IPS-NIHi11 (cell line): ENCODE measurements at places on chromosomes 16 and 17.

- DNase-seq: peak; percentile 44
These were observed 158.2 kb downstream of the AIPL1 start for GRCh38 chr17:6276711-6277110.

DNA sequence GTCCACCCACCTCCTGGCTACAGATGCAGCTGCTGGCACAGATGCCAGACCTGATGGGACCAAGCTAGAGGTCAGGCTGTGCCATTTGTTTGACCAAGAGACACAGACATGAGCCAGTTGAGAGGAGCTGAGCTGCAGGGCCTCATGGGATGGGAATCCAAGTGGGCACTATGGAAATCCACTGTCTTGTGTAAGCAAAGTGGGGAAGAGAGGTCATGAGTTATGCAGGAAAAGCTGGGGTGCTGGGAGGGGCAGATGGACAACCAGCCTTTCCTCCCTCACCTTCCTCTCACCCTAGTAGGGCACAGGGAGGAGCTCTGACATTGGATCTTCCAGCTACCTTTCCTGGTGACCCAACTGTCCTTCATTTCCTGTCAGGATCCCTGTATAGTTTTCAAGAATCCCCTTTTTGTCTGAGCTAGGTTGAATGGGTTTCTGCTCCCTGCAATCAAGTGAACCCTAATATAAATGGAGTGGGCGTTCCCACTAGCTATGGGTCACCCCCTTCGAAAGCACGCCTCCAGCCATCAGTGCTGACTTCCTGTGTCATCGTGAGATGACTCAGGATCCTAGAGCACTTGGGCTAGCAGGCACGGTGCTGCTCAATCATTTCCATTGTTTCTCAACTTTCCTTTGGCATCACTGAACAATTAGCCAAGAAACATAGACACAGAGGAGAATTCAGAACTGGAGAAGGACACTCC, 13.6 kb downstream of the ATPAF2 start:
- no peak for DNase-seq

- DNase-seq: peak; percentile 12
These were observed 28.9 kb upstream of the FOXK2 start for GRCh38 chr17:82490512-82491195.

DNA sequence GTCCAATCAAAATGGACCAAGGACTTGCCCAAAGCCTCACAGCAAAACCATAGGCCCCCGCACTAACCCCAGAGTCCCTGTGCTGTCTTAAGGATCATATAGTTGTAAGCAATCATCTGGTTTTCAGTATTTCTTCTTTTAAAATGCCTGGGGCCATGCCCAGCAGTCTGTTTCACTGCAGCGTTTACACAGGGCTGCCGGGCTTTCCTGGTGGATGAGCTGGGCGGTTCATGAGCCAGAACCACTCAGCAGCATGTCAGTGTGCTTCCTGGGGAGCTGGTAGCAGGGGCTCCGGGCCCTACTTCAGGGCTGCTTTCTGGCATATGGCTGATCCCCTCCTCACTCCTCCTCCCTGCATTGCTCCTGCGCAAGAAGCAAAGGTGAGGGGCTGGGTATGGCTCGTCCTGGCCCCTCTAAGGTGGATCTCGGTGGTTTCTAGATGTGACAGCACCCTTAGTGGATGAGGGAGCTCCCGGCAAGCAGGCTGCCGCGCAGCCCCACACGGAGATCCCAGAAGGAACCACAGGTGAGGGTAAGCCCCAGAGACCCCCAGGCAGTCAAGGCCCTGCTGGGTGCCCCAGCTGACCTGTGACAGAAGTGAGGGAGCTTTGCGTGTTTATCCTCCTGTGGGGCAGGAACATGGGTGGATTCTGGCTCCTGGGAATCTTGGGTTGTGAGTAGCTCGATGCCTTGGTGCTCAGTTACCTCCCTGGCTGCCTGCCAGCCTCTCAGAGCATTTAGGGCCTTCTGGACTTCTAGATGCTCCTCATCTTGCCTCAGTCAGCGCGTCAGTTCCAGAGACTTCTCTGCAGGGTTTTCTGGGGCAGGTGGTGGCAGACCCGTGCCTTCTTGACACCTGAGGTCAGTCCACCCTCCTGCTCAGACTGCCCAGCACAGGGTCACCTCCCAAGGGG, 24.8 kb upstream of the STH start:
- DNase-seq: no peak

DNA sequence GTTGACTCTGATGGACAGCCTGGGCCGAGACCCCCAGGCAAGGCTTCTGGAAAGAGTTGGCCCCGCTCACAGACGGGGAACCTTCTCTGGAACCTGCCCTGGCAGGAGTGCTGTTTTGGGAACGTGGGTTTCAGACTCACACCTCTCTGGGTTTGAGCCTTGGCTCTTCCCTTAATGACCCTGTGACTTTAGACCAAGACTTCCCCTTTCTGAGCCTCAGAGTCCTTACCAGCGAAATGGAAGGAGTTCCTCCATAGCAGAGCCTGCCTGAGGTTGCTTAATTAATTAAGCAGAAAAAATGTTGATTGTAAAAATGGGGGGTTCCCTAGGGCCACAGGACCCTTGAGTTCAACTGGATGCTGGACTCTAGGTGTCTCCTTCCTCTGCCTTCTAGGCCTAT, 408.2 kb downstream of the SEC14L1 start:
- DNase-seq: no peak

DNA sequence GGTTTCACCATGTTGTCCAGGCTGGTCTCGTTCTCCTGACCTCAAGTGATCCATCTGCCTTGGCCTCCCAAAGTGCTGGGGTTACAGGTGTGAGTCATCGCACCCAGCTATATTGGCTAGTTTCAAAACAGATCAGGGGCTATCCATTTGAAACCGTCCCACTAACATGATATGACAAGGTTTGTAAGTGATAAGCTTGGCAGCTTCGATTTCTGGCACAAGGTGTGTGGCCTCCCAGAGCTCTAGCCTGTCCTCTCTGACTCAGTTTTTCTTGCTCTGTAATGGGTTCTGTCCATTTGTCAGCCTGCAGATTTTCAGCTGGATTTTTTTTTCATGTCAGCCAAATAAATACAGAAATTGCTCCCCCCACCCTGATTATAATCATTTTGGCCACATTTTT, 31.8 kb upstream of the TENT4B start:
- no peak for DNase-seq

GRCh38 chr17:17682737-17683680, 1.8 kb downstream of the RAI1 start:
- peak; percentile 66 for DNase-seq

GRCh38 chr17:17149520-17150447, 56.3 kb downstream of the PLD6 start:
- DNase-seq: no peak

- DNase-seq: no peak
These were observed 27.7 kb upstream of the MED13 start for GRCh38 chr17:62092784-62093183.

DNA sequence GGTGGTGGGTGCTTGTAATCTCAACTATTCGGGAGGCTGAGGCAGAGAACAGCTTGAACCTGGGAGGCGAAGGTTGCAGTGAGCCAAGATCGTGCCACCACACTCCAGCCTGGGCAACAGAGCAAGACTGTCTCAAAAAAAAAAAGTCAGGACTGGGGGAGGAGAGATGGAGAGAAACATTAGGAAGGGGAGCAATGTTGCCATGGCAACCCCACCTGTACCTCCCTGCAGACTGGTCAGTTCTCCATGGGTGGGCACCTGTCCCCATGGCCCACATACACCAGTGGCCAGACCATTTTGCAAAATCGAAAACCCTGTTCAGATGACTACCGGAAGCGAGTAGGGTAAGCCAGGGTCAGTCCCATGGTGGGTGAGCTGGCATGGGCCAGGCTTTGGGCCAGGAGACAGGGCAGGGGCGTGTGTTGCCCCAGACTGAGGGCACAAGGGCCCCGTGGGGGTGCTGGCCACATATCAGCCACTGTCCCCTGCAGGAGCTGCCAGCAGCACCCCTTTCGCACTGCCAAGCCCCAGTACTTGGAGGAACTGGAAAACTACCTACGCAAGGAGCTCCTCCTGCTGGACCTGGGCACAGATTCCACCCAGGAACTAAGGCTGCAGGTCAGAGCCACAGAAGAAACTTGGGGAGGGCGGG, 14.0 kb downstream of the TSNAXIP1 start:
- no peak for DNase-seq

- DNase-seq: no peak
These were observed 8.8 kb downstream of the SCIMP start for GRCh38 chr17:5225668-5226457.

DNA sequence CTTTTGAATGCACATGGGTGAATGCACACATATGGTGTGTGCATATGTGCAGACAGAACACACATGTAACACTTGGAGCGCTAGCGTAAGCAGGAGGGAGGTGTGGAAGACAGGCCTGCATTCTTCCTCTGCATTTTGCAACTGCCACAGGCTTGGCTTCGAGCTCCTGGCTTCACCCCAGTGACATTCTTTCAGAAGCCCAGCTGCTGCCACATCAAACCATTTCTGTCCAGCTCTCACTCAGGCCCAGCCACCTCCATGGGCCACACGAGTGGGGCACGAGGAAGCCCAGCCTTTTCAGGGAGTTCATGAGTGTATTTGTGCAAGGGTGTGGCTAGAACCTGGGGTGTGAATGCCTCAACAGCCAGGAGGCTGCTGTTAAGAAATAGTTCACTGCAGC, 18.8 kb downstream of the LGALS3BP start:
- no peak for DNase-seq

DNA sequence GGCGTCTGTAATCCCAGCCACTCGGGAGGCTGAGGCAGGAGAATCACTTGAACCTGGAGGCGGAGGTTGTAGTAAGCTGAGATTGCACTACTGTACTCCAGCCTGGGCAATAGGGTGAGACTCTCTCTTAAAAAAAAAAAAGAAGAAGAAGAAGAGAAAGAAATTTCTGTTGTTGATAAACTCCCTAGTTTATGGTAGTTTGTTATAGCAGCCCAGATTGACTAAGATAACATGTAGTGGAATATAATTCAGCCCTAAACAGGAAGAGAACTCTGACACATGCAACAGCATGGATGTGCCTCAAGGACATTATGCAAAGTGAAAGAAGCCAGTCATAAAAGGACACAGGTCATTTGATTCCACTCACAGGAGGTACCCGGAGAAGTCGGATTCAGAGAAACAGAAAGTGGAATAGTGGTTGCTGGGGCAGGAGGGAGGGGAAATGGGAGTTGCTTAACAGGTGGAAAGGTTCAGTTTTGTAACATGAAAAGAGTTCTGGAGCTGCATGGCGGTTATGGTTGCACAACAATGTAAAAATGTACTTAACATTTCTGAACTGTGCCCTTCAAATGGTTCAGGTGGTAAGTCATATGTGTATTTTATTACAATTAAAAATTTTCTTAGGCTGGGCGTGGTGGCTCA, 26.0 kb upstream of the PRM1 start:
- DNase-seq: no peak

- no peak for DNase-seq
These were observed 183.0 kb downstream of the RBFOX3 start for GRCh38 chr17:79427621-79428539.

GRCh38 chr16:86608301-86608747, 30.0 kb downstream of the FOXL1 start:
- DNase-seq: no peak

- DNase-seq: peak; percentile 85
These were observed 1.5 kb upstream of the BAIAP3 start for GRCh38 chr16:1331712-1332617.

GRCh38 chr16:69741951-69742904, 12.5 kb downstream of the NOB1 start:
- DNase-seq: no peak

GRCh38 chr16:57688987-57689761, 5.4 kb upstream of the DRC7 start:
- DNase-seq: peak; percentile 1

GRCh38 chr17:75896415-75897159, at the start of gene TRIM65:
TSS of gene TRIM65 (minus strand) at chr17:75896951. CDS start at chr17:75896937, 14 bp downstream.
- peak; percentile 94 for DNase-seq

- no peak for DNase-seq
These were observed 123.6 kb downstream of the OR1D5 start for GRCh38 chr17:2939714-2940351.

GRCh38 chr17:83034525-83034924, 44.9 kb upstream of the METRNL start:
- no peak for DNase-seq

DNA sequence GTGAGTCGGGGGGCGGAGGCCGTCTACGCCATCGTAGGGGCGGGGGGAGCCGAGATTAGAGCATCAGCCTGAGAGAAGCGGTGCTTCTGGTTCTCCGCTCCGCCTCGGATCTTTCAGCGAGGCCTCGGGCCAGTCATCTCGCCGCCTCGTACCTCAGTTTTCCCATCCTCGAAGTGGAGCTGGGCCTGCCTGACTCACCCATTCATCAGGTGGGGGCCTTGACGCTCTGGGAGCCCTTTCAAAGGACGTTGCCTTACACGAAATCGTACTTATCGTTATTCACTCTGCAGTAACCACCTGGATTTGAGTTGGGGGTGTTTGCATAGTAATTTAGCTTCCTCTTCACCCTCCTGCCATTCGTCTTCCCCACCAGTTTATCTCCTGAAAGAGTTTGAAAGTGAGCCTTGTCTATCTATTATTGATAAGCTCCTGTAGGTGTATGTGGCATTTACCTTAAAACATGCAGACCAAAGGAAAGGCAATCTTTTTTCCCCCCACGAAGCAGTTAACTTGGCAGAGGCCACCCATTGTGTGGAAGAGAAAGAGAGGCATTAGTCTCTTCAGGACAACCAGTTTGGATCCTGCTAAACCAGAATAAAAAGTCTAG, 674 bp downstream of the TAF15 start:
- DNase-seq: no peak

GRCh38 chr17:56913353-56913866, 439 bp downstream of the TRIM25 start:
- peak; percentile 59 for DNase-seq

DNA sequence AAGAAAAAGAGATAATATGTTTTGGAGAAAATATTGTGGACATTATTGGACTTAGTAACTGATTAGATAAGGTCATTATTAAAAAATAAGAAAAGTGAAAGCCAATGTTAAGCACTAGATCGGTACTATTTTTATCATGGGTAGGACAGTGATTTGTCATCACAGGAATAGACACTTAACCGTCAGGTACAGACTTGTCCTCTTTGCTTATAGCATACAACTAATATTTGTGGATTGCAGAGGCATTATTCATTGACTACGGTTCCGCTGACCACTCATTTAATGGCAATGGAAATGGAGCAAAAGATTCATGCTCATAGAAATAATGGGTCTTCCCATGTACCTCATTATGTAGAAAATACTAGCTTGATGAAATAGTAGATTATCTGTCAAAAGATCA, 596.3 kb upstream of the CA10 start:
- no peak for DNase-seq

- DNase-seq: no peak
These were observed 1.6 kb downstream of the STAC2 start for GRCh38 chr17:39223907-39224777.

- no peak for DNase-seq
These were observed 38.4 kb downstream of the EPN2 start for GRCh38 chr17:19275457-19276127.

GRCh38 chr17:50783193-50783660, 15.9 kb upstream of the ANKRD40CL start:
- DNase-seq: peak; percentile 98

GRCh38 chr16:73217654-73218053, 169.7 kb upstream of the ZFHX3 start:
- DNase-seq: no peak

GRCh38 chr17:7292729-7293128, 1.7 kb downstream of the YBX2 start:
- DNase-seq: no peak

GRCh38 chr17:40022961-40023541, 7.8 kb downstream of the CSF3 start:
- no peak for DNase-seq

- DNase-seq: peak; percentile 38
These were observed 10.6 kb upstream of the MEFV start for GRCh38 chr16:3266873-3267537.

GRCh38 chr16:554640-555365, 5.4 kb upstream of the PRR35 start:
- DNase-seq: no peak

- DNase-seq: peak; percentile 48
These were observed at the start of gene CX3CL1 for GRCh38 chr16:57372372-57373116. TSS of gene CX3CL1 (plus strand) at chr16:57372490. CDS start at chr16:57372569, 79 bp downstream.
